ENCODE measurements at places on chromosomes 5 and 9. TPM values are rescaled to one million over a fixed set of nuclear protein-coding genes. Genes with fewer than 3 reads are reported as not detected.

Gene BARX1
- total RNA-seq = 12.9 TPM

Gene SPINK6
- 0.45 TPM for total RNA-seq

Gene LCN12
- total RNA-seq = 1.3 TPM

Gene RLN1
- total RNA-seq = not detected

Gene AHRR
- 3.8 TPM for total RNA-seq

Gene BNC2
- 4.1 TPM for total RNA-seq

Gene GHR
- total RNA-seq = 0.06 TPM

Gene PPP3R2
- total RNA-seq = not detected

Gene DMRT3
- not detected for total RNA-seq

Gene CARTPT
- total RNA-seq = not detected

Gene KIF4B
- total RNA-seq = not detected

Gene SLC36A3
- not detected for total RNA-seq

Gene FOXD1
- total RNA-seq = 12.2 TPM

Gene NUP188
- total RNA-seq = 42.3 TPM

Gene CATSPER3
- total RNA-seq = 0.41 TPM

Gene GARNL3
- 1.8 TPM for total RNA-seq

Gene FRRS1L
- total RNA-seq = 0.13 TPM

Gene GABRA1
- total RNA-seq = not detected

Gene SIL1
- 24.3 TPM for total RNA-seq

Gene SPINK5
- not detected for total RNA-seq

Gene SPATA31C1
- total RNA-seq = not detected

Gene SCGB3A2
- not detected for total RNA-seq

Gene EIF4E1B
- total RNA-seq = not detected

Gene LCN1
- total RNA-seq = not detected

Gene FBXW2
- 34.1 TPM for total RNA-seq

Gene HRCT1
- total RNA-seq = 0.40 TPM

Gene MUSK
- total RNA-seq = not detected

Gene INSL6
- total RNA-seq = not detected

Gene MYMK
- total RNA-seq = not detected

Gene WDR55
- 30.4 TPM for total RNA-seq

Gene GFI1B
- 0.17 TPM for total RNA-seq

Gene CD180
- not detected for total RNA-seq

Gene GABBR2
- total RNA-seq = 0.13 TPM

Gene HMMR
- total RNA-seq = 27.6 TPM

Gene TENT4A
- total RNA-seq = 22.5 TPM

Gene TLX3
- not detected for total RNA-seq

Gene EGFL7
- total RNA-seq = 53.9 TPM

Gene PDE6A
- 0.42 TPM for total RNA-seq

Gene CETN3
- total RNA-seq = 20.4 TPM

Gene ACTL7B
- total RNA-seq = not detected

Gene LTC4S
- 0.58 TPM for total RNA-seq

Gene RIGI
- total RNA-seq = 2.7 TPM

Gene LRRC26
- 0.59 TPM for total RNA-seq

Gene DNLZ
- total RNA-seq = 37.9 TPM

Gene OTULINL
- total RNA-seq = 14.1 TPM

Gene DDX4
- total RNA-seq = not detected

Gene NOXA1
- total RNA-seq = 1.5 TPM

Gene SLC45A2
- total RNA-seq = not detected

Gene OTP
- total RNA-seq = 0.05 TPM

Gene CD14
- total RNA-seq = 3.4 TPM

Gene CDC20B
- 0.09 TPM for total RNA-seq

Gene CDKN2B-AS1
- total RNA-seq = not detected

Gene ACOT12
- not detected for total RNA-seq

Gene HTR1A
- total RNA-seq = not detected

Gene ENTPD2
- 2.4 TPM for total RNA-seq

Gene TOR1B
- 24.9 TPM for total RNA-seq

Gene LPCAT1
- 161 TPM for total RNA-seq

Gene CLIC3
- total RNA-seq = 5.2 TPM

Gene FBP2
- total RNA-seq = not detected
